ENCODE measurements at places on chromosomes 2 and 18.

GRCh38 chr18:65761636-65762295 lies 11.0 kb downstream of the CDH7 start:
- no peak for DNase-seq

- DNase-seq, result no peak
Observed at GRCh38 chr2:26454561-26455001, 23.3 kb downstream of the OTOF start.

- DNase-seq, result no peak
Observed at GRCh38 chr18:27699137-27699536, 477.8 kb downstream of the CDH2 start.

DNA sequence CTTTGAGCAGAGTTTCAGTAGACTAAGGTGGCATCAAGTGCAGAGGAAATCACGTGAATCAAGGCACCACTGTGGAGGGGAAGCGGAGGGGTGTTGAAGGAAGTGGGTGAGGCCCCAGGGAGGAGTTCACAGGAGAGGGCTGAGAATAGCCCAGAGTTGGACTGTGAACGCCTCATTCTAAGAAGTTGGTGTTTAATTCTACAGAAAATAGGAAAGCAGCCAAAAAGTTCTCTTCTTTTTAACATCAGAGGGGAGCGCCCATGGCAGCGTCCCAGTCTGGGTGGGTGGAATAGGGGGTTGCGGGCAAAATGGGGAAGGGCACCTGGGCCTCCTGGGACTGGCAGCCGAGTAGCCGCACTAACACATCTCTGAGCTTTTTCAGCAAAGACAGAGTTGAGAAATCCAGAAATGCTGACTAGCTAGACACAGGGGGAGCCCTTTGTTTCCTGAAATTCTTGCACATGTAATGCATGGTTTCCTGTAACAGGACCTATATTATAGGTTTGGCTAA lies 97.0 kb downstream of the NEB start:
- no peak for DNase-seq

DNA sequence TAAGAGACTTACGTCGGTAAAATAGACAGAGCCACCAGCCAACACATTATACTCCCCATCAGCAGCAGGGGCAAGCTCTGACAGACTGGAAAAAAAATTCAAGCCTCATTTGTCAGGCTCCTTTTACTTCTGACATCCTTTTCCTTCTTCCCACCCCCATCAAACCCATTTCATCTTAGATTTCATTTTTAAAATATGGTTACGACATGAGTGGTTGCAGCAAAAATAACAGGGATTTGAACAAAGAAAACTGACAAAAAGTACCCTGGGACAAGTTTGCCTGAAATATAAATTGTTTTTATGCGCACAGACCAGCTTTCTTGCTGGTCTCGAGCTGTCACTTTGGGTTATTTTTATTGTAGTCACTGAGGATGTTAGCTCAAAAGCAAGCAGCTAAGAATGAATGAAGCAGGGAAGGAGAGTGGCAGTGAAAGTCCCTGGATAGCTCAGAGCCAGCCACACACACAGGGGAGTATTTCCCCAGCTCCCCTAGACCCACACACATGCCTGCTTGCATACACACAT lies 30.7 kb upstream of the LINC00305 start:
- DNase-seq, result no peak

DNA sequence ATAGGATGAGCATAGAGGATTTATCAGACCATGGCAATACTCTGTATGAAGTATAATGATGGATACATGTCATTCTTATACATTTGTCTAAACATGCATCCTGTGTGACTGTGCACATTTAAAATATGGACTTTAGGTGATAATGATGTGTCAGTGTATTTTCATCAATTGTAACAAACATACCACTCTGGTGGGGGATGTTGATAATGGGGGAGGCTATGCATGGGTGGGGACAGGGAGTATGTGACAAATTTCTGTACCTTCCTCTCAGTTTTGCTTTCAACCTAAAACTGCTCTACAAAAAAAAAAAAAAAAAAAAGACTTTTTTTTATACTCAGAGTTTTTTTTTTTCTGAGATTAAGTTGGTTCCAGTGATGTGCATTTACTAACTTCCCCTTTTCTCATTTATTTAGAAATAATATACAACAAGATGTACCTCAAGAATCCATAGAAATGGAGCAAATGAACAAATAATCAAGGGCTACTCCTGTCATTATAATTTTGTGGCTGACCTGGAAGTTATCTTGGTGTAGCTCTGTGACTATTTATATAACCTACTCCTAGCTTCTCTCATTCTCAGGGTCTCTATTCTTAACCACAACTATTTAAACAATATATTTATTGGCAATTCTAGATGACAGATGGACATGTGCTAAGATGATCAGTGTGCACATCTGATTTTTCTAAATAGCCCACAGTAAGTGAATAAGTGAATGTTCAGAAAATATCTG lies 108.9 kb upstream of the ITGA4 start:
- no peak for DNase-seq

- peak; percentile 13 for DNase-seq
Observed at GRCh38 chr2:26495705-26496297, 17.9 kb upstream of the OTOF start.

DNA sequence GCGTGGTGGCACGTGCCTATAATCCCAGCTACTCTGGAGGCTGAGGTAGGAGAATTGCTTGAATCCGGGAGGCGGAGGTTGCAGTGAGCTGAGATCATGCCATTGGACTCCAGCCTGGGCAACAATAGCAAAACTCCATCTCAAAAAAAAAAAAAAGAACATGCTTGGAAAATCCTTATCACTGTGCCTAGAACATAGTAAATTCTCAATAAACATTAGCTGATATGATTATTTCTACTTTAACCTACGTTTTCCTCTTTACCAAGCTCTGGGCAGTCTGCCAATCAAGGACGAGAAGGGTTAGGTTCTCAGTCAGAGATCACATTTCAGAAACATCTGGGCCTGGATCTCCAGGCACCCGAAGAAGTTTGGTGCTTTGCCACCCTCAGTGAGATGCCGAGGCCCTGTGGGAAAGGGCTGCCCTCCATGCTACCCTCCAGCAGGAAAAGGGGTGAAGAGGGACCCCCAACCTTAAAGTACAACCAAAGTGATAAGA lies 107.7 kb downstream of the BCL11A start:
- DNase-seq, result no peak

DNA sequence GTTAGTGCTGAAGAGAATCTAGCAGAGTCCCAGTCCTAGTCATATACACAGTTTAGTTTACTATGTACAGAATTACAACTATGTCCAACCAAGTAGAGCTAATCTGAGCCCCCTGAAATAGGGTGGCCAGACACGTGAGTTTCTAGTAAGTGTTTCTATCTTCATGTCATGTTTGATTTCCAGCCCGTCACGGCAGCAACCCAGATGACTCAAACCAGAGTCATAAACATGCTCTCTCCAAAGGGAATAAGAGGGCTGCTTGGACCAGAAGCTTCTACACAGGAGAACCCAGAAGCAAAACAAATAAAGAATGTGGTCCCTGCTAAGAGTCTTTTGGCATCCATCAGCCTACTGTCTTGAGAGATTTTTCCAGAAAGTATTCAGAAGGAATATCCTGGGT lies 64.9 kb upstream of the WIPF1 start:
- DNase-seq, result no peak

GRCh38 chr18:24791751-24792545 lies 331.5 kb downstream of the HRH4 start:
- no peak for DNase-seq

Measured in Right ventricle myocardium inferior (tissue), 1 donor.